ENCODE measurements at places on chromosomes 13 and 19.

DNA sequence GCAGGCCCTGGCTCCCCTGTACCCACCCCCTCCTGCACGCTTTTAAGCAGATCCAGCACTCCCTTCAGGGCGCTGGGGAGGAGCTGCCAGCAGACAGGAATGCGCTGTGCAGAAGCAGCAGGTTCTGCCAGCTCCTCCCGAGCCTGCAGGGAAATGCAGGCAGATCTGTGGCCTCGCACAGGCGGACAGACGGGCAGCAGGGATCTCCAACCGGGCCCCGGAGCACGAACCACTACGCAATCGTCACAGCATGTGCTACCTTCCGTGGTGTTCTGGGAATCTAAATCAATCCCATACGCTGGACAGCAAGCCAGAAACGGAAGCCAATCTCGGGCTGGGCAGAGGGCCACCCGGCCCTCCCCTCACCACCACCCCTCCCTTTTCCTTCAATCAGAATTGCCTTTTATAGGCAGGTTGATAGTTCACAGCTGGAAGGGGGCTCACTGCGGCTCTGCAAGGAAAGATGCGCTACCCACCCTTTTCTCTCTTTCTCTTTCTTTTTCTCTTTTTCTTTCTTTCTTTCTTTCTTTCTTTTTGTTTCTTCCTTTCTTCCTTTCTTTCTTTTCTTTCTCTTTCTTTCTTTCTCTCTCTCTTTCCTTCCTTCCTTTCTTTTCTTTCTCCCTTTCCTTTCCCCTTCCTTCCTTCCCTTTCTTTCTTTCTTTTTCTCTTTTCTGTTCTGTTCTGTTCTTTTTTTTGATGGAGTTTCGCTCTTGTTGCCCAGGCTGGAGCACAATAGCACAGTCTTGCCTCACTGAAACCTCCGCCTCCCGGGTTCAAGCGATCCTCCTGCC, 99.9 kb downstream of the GNG7 start:
- DNase-seq = no peak

- no peak for DNase-seq
Measured at GRCh38 chr13:44574466-44574855, 1.7 kb downstream of the TSC22D1 start.

- no peak for DNase-seq
Measured at GRCh38 chr13:102697264-102697663, 2.4 kb upstream of the METTL21C start.

DNA sequence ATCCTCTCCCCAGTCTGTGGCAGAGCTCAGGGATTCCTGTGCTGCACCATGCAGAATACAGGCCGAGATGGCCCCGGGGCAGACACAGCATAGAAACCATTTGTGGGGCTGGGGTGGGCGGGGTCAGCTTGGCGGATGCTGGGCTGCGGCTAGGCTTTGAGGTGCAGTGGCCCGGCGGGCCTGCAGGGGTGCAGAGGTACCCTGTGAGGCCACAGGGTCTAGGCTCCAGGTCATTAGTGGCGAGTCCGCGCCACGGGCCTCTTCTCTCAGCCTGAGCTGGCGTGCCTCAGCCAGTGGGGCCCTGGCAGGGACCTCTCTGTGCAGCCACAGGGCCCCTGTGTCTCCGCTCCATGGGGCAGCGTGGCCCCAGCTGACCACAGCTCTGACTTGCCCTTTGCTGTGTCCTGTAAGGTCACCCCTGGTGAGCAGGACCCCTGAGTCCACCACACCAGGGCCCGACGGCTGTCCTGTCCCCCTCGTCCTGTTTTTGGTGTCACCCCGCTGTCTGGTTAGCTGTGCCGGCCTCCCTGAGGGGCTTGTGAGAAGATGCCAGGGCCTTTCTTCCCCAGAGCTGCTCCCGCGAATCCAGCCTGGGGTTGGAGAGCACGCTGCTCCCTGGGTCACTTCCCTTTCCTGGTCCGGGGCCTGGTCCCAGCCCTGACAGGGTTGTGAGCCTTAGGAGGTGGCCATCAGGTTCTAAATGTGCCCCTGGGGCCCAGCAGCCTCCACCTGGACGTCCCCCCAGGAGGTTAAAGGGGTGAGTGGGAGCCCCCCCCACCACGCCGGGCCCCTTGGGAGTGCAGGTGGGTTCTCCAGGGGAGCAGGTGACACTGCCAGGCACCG, 12.1 kb downstream of the KDM4B start:
- no peak for DNase-seq

GRCh38 chr13:84096216-84096615, 213.9 kb upstream of the SLITRK1 start:
- DNase-seq = no peak

- DNase-seq = peak; percentile 36
Measured at GRCh38 chr19:44582581-44583265, 30.6 kb upstream of the IGSF23 start.

- DNase-seq = no peak
Measured at GRCh38 chr13:103022336-103022735, 43.9 kb downstream of the SLC10A2 start.

DNA sequence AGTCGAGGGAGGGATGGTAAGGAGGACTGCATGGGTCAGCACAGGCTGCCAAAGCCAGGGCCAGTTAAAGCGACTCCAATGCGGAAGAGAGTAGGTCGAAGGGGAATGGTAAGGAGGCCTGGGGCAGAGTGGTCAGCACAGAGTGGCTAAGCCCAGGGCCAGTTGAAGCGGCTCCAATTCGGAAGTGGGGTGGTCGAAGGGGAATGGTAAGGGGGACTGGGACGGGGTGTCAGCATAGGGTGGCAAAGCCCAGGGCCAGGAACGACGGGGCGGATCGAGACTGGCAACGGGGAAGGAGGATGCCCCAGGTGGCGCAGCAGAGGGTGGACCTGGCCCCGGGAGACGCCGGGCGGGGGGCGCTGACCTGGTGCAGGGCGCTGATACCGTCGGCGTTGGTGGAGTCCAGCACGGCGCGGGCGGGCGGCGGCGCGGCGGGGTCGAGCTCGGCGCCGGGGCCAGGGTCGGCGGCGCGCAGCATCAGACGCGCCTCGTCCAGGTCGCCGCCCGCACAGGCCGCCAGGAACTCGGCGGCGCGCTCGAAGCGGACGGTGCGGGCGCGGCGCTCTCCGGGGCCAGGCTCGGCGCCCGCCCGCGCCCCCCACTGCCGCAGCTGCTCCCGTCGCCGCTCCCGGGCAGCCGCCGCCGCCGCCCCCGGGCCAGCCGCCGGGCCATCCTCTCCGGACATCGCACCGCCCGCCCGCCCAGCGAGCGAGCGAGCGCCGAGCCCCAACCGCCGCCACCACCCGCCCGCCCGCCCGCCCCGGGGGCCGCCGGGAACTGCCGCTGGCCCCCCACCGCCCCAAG, at the start of gene PPP1R12C:
Gene PPP1R12C (minus strand): TSS at position 779 of the 804 bp plus-strand sequence. CDS start 94 bp downstream, at position 685.
- peak; percentile 22 for DNase-seq
